ENCODE measurements at places on chromosomes 12 and 14. TPM values are rescaled to one million over a fixed set of nuclear protein-coding genes. Genes with fewer than 3 reads are reported as not detected.

Gene SIRT4
- 1.8 TPM for polyA plus RNA-seq

Gene DNAI7
- not detected for polyA plus RNA-seq

Gene CCDC38
- polyA plus RNA-seq: not detected

Gene OLR1
- 4.4 TPM for polyA plus RNA-seq

- no peak for DNase-seq
Observed at GRCh38 chr12:12947902-12948301, 4.1 kb downstream of the GPRC5D start.

DNA sequence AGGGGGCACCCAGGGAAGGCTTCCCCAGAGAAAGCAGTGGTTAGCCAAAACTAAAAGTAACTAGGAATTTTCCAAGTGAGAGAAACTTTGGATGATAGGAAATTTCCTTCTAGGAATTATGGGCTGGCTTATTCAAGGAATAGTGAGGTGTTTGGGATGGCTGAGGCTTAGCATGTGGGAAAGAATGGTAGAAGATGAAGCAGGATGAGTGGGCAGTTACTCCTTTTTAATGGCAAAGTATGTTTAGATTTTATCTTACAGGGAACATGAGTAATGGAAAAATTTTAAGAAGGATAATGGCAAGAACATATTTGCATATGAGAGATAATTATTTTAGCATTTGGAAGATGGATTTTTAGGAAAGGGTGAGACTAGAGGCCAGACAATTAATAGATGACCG, 197.6 kb downstream of the SLC38A4 start:
- no peak for DNase-seq

- no peak for DNase-seq
Observed at GRCh38 chr12:50302686-50303085, 19.4 kb upstream of the LIMA1 start.

DNA sequence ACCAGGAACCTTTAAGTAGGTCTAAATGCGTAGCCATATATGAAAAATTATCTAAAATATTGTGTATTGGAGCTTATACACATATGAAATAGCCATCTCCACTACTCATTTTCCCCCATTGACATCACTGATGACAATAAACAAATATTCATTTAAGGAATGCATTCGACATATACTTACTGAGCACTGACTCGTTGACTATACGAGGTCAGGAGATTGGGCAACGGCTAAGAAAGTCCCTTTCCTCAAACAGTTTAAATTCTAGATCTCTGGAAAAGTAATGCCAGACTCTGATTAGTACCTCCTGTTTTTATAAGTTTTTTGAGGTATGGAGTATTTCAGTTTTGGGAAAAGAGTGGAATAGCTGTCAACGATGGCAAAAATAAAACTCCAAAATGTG, 139.4 kb upstream of the DIO2 start:
- no peak for DNase-seq

DNA sequence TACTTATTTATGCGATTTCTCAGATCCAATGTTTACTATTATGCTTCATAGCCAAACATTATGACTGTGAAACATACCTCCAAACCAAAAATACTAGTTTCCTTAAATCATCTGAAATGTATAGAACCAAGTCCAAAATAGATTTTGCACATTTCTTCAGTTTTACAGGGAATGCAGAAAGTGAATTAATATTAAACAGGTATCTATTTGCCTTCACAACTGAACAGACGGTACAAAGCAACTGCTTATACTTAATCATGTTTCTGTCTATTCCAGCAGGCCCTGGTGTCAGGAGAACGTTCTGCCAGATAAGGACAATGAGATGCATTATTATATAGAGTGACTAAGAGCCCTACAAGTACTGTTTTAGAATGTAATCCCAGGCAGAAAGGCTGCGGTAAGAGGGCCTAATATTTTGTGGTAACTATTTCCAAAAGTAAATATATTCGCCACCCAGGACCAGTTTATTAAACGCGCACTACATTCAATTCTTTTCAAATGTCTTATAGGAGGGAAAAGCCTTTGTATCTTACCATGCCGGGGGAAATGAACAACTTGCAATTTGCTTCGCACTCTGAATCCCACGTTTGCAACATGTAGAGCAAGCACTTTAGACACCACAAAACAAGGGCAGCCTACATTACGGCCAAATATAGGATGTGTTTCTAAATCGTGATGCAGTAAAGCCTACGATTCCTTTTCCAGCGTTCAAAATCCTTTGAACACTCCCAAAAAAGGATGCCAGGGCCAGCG, 1.5 kb downstream of the CORO1C start:
- no peak for DNase-seq

DNA sequence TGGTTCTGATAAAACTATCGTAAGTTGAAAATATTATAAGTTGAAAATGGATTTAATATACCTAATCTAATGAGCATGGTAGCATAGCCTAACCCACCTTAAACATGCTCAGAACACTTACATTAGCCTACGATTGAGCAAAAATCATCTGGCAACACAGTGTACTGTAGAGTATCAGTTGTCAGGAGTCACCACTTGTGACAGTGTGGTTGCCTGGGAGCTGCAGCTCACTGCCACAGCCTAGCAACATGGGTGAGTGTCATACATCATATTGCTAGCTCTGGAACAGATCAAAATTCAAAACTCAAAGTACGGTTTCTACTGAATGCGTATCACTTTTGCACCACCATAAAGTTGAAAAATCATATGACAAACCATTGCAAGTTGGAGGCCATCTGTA, 203.5 kb downstream of the ATXN7L3B start:
- DNase-seq: no peak

DNA sequence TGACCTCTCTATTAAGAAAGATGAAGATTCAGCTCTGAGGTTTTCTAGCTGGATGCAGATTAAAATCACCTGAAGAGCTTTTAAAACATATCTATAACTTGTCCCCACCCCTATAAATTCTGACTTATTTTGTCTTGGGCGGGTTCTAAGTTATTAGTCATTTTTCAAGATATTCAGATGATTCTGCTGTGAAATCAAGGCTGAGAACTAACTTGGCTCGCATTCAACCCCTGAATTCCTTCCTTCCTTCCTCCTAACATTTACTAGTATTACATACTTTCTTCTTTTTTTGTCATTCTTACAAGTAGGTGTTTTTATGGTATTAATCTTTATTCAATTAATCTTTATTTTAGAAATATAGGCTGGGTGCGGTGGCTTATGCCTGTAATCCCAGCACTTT, 55.4 kb downstream of the SSPN start:
- DNase-seq: no peak

GRCh38 chr14:89344920-89345254, 72.1 kb downstream of the FOXN3 start:
- no peak for DNase-seq

Measured in aorta (tissue), 5 donors.